ENCODE measurements at places on chromosomes 13 and 19.

DNA sequence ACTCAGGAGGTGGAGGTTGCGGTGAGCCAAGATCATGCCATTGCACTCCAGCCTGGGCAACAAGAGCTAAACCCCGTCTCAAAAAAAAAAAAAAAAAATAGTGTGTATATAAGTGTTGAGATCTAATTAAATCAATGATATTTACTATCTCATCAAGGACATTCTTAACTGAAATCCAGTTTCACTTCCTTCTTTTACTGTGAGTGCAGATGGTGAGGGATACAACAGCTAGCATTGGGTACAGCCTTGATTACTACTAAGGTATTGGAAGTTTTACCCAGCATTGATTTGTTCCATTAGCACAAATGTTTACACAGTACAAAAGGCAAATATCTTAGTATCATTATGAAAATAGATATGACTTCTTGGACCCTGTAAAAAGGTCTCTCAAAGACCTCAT is 546.6 kb downstream of the KCTD12 start:
- DNase-seq = no peak

- no peak for DNase-seq
Observed at GRCh38 chr13:46121597-46122163, 16.8 kb upstream of the CPB2 start.

DNA sequence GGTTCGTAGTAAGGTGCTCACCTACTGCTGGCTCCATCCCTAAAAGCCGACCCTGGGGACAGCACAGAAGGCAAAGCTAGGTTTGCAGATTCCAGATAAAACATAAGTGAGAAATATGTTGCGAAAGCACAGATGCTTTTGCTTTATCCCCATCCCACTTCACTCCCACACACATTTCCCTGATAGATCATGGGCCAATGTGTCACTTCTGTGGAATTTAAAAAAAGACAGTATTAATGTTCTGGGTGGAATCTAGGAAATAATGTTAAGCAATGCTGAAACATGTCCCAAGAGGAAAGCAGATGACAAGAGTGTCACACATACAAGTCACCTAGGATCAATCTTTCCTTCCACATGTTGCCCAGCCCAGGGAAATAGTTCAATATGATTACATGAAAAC is 661.0 kb upstream of the MIR17HG start:
- no peak for DNase-seq

- no peak for DNase-seq
Observed at GRCh38 chr19:34480971-34481841, at the start of gene WTIP. TSS of gene WTIP (plus strand) at chr19:34481758. CDS start at chr19:34481975, 217 bp downstream.

- no peak for DNase-seq
Observed at GRCh38 chr13:97313551-97314260, 91.6 kb downstream of the MBNL2 start.

- peak; percentile 99 for DNase-seq
Observed at GRCh38 chr19:44891016-44891882, at the start of gene TOMM40. TSS of gene TOMM40 (plus strand) at chr19:44891254. CDS start at chr19:44891416, 162 bp downstream.

DNA sequence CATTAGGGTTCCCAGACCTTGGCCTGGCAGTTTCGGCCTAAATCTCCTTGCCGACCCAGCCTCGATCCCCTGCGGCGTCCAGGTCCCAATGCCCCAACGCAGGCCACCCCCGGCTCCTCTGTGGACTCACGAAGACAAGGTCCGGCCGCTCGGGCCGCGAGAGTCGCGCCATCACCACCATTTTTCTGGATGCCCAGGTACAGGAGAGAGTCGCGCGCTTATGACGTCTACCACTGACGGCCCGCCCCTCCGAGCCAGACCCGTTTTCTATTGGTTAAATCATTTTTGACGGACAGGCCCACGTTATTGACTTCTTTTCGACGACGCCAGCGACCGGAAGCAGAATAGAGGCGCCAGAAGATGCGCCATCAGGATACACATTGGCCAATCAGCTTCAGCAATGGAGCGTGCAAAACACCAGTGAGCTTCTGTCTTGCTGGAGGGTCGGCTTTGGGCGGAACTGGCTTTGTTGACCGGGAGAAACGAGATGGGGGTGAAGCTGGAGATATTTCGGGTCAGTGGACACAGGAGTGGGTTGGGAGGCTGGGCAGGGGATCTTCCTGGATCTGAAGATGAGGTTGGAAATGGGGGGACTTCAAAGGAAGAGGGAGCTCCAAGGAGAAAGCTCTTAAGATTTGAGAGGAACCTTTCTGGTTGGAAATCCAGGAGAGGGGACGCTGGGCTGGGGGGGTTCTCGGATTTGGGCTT is at the start of the genes PET100 and XAB2:
TSS of gene PET100 (plus strand) at position 447 of the 708 bp plus-strand sequence. CDS start at position 488, 41 bp downstream.
TSS of gene XAB2 (minus strand) at position 199 of the 708 bp plus-strand sequence. CDS start at position 181, 18 bp downstream.
- peak; percentile 98 for DNase-seq

GRCh38 chr13:101262306-101262705 is 154.0 kb downstream of the NALCN start:
- DNase-seq = no peak

- DNase-seq = no peak
Observed at GRCh38 chr13:26526702-26527216, 30.7 kb upstream of the WASF3 start.

All from HFF-Myc (cell line).